Activated CD4-positive, alpha-beta memory T cell treated with anti-CD3 and anti-CD28 coated beads, Interleukin-2, amount 10 ng/mL, durations not matched to agents 7 days and 5 days (primary cell): ENCODE measurements at places on chromosomes 11 and 22.

DNA sequence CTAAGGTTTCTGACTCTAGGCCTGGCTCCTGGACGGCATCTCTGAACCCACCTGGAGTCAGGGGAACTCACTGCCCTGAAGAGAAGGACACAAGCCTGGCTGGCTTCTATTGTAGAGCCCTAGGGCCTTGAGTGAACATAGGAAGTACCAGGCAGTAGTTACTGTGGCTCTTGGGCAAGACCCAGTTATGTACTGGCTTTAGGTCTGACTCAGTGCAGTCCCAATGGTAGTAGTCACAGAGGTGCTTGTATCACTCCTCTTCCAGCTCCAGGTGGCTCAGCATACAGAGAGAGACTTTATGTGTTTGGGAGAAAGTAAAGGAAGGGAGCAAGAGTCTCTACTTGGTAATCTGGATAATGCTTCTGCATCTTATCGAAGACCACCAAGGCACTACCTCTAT lies 13.9 kb upstream of the PAK1 start:
- DNase-seq: no peak

DNA sequence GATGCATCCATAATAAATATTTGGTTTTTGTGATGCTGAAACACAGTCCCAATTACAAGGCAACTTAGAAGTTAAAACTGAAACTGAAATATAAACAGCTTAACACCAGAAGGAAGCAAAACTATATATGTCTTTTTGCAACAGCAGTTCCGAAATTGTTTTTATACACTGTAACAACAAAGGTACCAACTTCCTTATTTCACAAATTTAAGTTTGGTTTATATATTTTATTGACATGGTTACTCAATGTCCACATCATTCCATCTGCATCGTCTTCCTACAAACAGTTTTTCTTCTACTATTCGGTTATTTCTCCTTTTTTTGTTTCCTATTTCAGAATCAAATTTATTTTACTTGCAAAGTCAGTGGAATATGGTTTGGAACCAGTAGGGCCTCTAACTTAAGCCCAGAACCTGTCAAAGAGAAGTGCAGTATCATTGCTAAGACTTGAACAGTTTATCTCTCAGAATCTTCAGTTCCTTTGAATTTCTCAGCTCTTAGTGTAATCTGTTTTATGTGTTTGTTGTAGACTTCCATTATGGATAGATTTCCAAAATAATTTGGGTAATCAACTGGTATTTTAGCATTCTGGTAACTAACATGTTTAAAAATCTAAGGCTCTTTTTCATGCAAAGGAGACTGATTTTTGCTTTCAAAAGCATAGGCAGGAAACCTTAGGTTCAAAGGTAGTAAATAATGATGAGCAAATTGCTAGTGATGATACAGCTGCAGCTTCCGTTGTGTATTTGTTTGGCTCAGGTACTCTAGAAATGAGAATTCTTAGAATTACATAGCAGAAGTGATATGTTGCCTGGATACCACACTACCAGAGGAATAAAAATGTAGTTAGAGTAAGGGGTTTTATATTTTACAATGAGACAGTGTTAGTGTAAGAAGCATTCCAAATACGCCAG lies 8.2 kb upstream of the HSPA8 start:
- DNase-seq: no peak

GRCh38 chr11:33413301-33413700 lies 156.1 kb downstream of the HIPK3 start:
- no peak for DNase-seq

- DNase-seq: no peak
Measured at GRCh38 chr22:47164514-47165337, 402.3 kb downstream of the TBC1D22A start.

DNA sequence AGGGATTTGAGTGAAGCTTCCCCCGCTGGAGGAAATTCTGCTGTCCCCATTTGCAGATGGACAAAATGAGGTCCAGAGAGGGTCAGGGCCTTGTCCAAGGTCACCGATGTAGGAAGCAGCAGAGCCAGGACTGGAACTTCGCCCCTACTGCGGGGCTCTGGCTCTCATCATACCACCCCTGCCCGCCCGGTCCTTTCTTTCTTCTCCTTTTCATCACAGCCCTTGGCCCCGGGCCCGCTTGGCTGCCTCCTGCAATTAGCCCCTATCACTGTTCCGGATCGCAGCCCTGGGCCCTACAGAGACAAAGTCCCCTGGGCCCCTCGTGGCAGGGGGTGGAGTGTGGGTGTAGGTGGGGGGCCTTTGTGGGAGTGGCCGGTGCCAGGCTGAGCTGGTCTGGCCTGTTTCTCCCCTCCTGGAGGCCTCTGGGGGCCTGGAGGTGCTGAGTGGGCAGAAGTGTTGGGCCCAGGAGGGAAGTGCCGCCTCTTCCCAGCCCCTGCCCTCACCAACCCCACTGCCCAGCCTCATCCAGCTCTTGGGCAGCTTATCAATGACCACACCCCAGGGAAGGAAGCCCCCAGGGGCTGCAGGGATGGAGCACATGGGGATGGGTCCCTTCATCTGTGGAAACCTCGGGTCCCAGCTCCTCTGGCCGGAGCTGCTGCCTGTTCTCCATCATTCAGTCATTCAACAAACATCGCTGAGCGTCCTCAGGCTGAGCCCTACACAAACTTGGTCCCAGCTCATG lies 3.4 kb downstream of the EMID1 start:
- no peak for DNase-seq

- no peak for DNase-seq
Measured at GRCh38 chr11:28701760-28702449, 593.7 kb downstream of the METTL15 start.

DNA sequence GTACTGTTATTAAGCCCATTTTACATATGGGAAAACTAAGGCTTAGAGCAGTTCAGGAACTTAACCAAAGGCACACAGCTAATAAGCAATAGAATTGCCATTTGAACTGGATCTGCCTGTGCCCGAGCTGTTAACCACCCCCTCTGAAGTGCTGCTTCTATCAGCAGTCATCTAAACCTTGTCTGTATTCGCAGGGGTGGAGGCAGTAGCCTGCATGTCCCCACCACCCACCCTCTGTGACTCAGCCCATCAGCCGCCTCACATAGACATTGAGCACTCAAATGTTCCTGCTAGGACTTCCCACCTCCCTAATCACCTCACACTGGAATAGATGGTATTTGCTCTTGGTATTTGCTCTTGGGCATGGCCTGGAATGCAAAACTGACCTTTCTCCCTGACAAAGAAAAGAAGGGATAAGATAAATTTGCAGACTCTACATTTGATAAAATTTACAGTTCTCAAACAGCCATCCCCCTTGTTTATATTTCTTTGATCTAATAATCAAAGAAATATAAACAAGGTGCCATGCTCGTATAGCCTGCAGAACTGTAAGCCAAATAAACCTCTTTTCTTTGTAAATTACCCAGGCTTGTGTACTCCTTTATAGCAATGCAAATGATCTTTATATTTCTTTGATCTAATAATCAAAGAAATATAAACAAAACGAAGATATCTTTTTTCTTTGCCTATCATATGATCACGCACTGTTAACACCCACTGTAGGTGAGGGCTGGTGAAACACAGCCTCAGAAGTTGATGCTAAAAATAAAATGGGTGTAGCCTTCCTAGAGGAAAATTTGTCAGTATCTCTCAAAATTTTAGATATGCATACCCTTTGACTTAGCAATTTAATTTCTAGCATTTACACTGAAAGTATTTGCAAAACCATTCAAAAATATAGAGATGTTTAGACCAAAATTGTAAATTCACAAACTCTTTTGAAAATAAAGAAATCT lies 15.9 kb downstream of the DKK3 start:
- DNase-seq: no peak

DNA sequence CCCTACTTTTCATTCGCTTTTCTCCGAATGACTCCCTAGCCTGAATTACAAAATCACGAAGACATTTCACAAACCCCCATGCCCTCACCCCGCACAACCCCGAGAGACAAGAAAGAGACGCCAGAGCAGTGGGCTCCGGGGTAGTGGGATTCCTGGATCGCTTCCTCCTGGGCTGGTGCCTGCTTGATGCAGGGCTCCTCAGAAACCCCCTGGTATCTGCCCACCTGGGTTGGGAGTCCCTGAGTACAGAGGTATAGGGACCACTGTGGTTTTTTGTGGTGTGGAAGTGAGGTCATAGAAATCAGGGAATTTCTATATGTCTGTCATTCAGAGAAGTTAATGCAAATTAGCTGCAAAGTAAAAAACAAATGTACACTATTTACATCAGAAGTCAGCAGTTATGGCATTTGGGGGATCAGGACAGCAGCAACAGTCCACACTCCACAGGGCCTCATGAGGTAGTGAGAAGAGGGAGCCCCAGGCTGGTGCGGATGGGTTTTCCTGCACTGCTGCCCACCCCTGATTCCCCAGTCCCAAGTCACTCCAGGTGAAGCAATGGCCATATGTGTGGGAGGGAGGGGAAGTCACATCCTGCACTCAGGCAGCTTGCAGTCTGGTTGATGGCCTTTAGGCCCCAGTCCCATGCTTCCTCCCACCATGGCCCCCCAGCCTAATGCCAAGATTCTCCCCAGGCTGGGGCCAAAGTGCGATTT lies 39.6 kb downstream of the BUD13 start:
- DNase-seq: no peak
